Activated CD8-positive, alpha-beta memory T cell treated with anti-CD3 and anti-CD28 coated beads for 1 hour (primary cell): ENCODE measurements at places on chromosomes 5 and 9.
A peak's percentile ranks its signal among the peaks of the same experiment; 100 is the strongest.

DNA sequence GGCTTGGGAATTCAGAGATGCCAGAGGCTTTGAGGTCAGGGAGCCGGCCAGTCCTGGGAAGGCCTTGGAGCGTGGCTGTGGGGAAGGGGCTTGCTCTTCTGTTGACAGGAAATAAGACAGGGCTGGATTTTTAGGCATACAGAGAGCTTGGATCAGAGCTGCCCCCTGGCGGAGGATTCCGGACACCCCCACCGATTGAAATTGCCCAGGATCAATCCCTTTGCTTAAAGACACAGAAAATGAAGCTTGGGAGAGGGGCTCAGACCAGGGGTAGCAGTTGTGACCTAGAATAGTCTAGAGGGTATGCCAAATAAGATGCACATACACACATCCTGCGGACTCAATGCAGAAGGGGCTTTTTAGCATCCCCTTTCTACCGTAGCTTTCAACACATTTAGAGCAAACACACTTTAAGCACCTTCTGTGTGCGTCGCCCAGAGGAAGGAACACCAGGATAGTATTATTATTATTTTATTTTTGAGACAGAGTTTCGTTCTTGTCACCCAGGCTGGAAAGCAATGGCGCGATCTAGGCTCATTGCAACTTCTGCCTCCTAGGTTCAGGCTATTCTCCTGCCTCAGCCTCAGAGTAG is 1.7 kb upstream of the NTMT1 start:
- DNase-seq: peak; percentile 52

GRCh38 chr9:115058175-115058574 is 59.8 kb downstream of the TNC start:
- DNase-seq: no peak

DNA sequence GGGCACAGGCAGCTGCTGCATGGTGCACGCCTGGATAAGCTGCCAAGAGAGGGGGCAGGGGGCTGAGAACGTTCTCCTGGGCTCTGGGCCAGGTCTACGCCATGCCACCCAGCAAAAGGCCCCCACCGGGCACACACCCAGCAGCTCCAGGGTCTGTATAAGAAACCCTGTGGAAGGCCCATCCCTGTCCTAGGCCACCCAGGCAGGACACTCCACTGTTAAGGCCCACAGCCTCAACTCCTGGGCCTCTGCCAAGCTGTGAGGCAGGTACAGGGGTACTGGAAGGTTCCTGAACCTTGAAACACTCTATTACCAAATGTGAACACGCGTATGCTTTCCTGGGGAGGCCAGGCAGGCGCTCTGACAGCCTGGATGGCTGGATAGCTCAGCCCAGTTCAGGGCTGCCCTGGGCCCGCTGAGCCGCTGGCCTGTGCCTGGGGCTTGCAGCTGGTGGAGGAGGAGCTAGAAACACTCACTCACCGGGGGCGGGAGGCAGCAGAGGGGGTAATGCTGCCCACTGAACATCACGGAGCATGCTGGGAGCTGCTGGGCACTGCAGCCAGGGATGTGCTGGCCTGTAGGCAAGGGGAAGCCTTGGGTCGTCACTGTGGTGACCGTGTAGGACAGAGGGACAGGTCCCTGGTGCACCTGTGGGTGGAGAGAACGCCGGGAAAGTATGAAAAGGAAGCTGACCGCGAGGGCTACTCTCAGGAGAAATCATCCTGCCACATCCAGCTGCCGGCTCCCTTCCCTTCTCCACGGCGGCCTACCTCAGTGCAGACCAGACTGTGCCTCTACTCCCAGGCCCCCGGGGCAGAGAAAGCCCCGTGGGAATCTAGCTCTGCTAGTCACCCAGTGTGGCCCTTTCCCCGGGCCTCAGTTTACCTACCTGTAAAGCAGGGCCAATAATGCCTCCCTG is 6.0 kb downstream of the RNF44 start:
- no peak for DNase-seq

- DNase-seq: no peak
Measured at GRCh38 chr5:173989432-173990082, 587 bp downstream of the C5orf47 start.

GRCh38 chr5:173602423-173602822 is 14.0 kb downstream of the BOD1 start:
- DNase-seq: no peak

- no peak for DNase-seq
Measured at GRCh38 chr5:31119938-31120641, 73.4 kb upstream of the CDH6 start.

DNA sequence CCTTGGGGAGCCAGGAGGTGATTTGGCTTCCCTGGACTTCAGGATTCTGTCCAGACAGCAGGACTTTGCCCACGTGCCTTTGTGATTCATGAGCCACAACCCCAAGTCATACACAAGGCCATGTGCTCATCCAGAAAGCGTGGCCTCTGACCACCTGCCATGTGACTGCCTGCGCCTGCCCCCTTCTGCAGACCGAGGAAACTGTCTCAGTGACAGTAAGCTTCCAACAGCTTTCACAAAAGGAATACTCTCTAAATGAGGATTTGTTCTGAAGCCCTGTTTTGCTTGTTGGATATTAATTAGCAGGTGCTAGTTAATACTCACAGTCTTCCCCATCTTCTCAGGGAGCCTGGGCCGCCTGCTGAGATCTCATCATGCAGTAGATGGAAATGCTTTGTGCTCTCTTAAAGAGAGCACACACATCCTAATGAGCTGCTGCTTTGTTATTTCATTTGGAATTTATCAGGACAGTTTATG is 36.9 kb upstream of the ANGPTL2 start:
- no peak for DNase-seq

DNA sequence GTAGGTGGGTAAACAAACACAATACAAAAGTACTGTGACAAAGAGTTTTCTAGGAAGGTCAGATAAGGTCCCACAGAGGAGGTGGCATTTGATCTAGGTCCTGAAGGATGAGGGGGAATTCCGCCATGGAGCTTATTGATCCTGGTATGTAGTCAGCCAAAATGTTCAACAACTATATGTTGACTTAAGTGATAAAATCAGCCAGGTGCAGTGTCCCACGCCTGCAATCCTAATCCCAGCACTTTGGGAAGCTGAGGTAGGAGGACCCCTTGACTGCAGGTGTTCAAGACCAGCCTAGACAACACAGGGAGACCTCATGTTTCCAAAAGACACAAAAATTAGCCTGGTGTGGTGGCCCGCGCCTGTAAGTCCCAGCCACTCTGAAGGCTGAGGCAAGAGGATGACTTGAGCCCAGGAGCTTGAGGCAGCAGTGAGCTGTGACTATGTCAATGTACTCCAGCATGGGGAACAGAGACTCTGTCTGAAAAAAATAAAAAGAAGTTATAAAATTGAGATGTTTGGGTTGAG is 46.4 kb upstream of the PLIN2 start:
- DNase-seq: no peak

DNA sequence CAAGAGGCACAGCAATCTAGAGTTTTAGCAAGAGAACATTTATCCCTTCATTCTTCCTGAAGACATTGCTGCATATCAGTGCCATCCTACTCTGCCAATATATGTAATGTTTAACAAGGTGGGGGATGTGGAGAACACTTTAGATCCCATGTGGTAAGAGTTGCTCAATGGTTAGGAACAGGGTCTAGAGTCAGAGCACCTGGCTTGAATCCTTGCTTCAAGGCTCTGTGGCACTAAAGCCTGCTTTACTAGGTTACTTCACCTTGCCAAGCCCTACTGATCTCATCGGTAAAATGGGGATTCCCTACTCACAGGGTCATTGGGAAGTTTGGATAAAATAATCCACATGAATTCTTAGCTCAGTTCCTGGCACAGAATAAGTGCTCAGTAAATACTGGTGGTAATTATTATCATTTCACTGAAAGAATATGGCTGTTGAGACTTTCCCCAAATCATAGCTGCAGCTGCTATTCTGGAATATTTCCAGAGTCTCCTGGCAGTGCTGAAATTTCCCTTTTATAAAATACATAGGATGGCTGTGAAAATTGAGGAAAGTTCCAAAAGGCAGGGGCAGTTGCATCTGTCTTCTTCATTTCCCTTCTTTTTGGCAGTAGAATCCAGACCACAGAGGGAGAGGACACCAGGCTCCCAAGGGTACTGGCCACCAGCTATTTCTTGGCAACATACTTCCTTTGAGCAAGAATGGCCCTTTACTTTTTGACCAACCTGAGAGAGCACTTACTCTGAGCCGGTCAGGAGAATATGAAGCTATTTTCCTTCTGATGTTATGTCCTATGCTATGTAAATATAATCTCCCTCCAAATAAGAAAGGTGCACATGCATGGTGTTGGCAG is 142.8 kb downstream of the PALM2AKAP2 start:
- no peak for DNase-seq

DNA sequence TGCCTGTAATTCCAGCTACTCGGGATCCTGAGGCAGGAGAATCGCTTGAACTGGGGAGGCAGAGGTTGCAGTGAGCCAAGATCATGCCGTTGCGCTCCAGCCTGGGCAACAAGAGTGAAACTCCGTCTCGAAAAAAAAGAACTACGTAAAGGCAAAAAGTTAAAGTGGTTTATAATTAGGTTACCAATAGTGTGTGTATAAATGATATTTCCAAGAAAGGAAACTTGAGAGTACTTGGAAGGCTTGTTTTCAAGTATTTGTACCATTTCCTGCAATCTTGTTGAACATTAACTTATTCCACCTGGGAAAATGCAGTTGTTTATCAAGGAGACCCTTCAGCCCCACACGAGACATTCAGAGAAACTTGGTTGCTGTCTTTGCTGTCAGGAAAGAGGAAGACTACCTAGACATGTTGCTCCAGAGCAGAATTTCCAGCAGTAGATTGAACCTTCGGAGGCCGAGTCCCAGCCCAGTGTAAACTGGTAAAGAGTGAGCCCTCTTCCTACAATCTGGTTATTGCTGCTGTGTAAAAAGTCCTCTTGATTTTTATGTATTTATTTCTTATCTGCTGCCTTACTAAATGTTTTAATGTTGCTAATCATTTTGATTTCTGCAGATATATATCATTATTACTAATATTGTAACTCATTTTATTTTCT is 30.1 kb downstream of the STXBP1 start:
- no peak for DNase-seq

- no peak for DNase-seq
Measured at GRCh38 chr5:102603670-102604069, 104.9 kb upstream of the SLCO6A1 start.

DNA sequence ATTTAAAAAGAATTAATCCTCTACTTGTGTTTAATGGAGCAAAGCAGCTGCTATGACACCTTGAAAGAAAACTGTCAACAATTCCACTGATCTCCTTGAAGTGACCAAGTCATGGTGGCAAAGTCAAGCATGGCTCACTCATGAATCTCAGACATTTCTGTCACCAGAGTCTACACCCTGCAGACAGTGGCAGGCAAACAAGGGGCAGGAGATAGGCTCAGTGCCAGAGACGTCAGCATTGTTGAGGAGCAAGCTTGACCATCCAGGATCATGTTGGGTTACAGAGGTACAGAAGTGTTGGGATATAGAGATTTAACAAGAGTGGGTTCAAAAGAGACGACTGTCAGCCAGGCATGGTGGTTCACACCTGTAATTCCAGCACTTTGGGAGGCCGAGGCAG is 16.1 kb upstream of the VPS13A start:
- no peak for DNase-seq

- DNase-seq: no peak
Measured at GRCh38 chr9:120351106-120351505, 228.9 kb downstream of the CDK5RAP2 start.

- DNase-seq: no peak
Measured at GRCh38 chr5:30650311-30650710, 543.2 kb upstream of the CDH6 start.

GRCh38 chr5:95531491-95531890 is 23.3 kb downstream of the SKIC3 start:
- DNase-seq: no peak

DNA sequence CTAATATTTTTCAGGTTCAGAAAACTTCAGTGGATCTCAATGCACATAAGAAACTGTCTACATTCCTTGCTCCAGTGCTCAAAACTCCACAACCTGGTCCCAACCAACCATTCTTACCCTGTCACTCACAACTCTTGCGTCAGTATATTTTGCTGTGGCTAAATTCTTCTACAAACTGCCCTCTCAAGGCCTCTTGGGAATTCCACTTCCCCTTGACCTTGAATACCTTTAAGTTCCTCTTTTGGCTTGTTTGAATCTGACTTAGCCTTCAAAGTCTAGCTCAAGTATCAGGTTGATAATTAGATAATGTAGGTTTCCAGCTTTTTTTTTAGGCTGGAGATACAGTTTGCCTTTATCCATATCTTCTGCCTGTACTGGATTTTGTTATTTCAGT is 128.3 kb downstream of the SLF1 start:
- DNase-seq: no peak

- no peak for DNase-seq
Measured at GRCh38 chr9:15755660-15756059, 202.8 kb downstream of the CCDC171 start.

DNA sequence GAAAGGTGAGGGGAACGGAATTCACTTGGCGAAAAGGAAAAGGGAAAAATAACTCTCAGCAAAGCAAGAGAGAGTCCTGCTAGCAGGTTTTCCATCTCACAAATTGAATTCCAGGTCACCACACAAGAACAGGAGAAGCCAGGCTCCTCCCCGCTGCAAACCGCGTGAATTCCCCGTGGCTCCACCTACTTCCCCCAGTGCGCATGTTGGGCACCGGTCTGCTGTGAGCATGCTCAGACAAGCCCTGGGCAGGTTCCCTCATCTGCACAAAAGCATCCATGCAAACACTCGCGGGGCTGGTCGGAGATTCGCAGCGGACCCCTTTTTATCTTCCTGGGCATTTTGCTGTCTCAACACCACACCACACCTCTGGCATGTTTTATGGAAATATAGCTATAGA is 58.5 kb upstream of the S1PR3 start:
- no peak for DNase-seq

DNA sequence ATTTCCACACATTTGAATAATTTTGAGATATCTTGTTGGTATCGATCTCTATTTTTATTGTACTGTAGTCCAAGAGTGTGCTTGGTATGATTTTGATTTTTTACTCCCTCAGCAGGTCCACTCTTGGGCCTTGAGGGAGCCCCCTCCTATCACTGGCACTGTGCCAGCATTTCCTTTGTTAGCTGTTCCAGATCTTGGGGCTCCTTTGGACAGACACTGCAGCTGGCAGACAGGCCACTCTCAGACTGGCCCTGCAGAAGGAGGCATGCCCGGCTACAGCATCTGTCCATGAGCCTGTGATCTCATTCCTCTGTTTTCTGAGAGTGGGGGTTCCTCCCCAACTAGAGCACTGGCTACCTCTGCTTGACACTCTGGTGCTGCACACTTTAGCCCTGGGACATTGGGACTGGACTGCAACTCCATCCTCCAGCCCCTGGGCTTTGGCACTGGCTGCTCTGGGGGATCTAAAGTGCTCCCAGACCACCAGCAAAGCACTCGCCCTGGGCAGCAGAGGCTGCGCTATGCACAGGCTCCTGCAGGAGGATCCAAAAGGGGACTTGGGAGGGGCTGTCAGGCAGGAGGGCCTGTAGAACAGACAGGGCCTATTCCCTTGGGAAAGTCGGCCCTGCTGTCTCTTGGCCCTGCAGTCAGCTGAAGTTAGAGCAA is 271.3 kb upstream of the DMAC1 start:
- DNase-seq: no peak

DNA sequence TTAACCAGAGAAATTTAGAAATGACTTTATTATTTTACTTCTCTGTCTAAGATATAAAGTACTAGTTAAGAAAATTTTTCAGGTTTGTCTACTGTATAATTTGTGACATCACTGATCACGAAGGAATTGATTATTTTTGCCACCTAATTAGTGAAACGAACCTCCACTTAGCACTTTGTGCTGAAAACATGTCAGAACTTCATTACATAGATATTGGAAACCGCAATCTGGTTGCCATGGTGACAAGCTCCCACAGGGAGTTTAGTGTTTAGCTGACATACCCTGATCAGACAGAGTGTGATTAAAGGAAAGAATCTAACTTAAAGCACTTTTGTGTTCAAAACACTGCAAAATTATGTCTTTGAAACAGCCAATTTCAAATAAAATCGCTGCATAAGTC is 668.4 kb upstream of the CCNG1 start:
- DNase-seq: no peak
